ENCODE measurements at places on chromosomes 6 and 20.

DNA sequence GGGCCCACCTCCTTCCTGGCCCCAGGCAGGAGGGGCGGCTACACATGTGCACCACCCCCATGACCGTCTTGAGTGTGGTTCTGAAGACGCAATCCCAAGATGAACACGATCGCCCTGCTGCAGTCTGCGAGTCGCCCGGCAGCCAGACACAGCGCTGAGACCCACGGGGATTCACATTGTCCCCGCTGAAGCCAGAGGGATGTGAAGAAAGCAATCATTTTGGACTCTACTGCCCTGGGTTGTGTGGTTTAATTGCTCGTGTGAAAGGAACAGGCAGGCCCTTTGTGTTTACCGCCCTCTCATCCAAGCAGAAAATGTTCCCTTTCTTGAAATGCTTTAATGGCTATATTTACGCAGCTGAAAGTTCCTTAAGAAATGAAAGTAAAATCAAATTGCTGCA is 279.5 kb downstream of the TAF4 start:
- no peak for DNase-seq

- DNase-seq: no peak
Measured at GRCh38 chr6:144593392-144593791, 308.3 kb downstream of the UTRN start.

DNA sequence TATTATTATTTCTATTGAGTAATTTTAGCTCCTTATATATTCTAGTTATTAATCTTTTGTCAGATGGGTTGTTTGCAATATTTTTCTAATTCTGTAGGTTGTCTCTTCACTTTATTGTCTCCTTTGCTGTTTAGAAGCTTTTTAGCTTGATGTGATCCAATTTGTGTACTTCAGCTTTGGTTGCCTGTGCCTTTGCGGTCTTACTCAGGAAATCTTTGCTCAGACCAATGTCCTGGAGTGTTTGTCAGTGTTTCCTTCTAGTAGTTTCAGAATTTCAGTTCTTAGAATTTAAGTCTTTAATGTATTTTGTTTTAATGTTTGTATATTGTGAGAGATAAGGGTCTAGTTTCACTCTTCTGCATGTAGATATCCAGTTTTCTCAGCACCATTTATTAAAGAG is 916.0 kb upstream of the EYS start:
- DNase-seq: no peak

DNA sequence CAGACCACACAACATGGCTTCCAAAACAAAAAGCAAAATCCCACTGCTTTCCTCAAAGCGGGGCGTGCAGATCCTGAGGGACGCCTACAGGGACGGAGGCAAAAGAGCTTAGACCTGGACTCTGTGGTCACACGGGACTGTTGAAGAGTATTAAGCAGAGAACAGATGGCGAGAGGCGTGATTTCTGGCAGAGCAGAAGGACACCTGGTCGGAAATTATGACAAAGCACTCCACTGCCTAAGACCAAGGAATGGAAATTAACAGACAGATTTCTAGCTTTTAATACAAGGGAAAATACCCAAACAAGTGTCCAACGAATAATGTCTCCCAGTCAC is 15.4 kb downstream of the CST7 start:
- no peak for DNase-seq

- no peak for DNase-seq
Measured at GRCh38 chr6:162404951-162405350, 322.6 kb downstream of the PRKN start.

DNA sequence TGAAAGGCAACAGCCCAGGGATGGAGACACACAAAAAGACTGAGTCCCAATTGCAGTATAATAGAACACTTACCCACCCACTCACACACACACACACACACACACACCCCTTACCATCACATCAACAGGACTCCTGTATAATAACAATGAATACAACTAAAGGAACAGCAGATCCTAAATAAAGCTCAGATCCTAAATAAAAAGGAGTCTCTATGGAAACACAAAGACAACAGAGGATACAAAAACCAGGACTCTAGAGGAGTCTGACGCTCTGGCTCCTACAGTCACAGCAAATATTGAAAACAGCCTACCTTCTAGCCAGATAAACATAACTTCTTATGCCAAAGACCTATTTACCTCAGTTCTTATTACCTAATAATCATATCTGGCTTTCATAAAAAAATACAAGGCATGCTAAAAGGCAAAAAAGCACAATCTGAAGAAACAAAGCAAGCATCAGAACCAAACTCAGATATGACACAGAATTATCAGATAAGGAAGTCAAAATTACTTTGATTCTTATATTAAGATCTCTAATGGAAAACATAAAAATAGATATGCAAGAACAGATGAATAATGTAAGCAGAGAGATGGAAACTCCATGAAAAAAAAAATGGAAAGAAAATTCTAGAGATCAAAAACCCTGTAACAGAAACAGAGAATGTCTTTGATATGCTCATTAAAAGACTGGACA is 134.9 kb downstream of the MMUT start:
- no peak for DNase-seq

- DNase-seq: no peak
Measured at GRCh38 chr6:14703586-14703985, 542.3 kb upstream of the JARID2 start.

- no peak for DNase-seq
Measured at GRCh38 chr20:31666258-31667042, 28.7 kb downstream of the COX4I2 start.

GRCh38 chr6:42637681-42638080 is 73.9 kb downstream of the UBR2 start:
- DNase-seq: no peak

GRCh38 chr6:45783716-45784115 is 231.9 kb downstream of the CLIC5 start:
- peak; percentile 66 for DNase-seq

GRCh38 chr6:46453741-46454316 is 37.4 kb downstream of the RCAN2 start:
- DNase-seq: no peak

DNA sequence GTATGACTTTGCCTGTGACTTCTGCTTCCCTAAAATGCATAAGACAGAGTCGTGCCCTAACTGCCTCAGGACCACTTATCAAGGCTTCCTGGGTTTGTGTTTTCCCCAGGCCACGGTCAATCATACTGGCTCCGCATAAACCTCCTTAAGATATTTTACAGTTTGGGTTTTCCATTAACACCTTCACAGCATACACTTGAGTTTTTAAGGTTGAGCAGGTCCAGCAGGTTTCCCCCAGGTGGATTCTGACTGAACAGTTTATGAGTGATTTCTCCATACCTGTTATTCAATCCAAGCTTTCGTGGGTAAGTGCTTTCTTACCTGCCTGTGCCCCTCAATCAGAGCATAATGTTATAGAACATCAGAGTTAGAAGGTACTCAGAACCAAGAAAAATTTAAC is 39.3 kb downstream of the NINL start:
- no peak for DNase-seq

- peak; percentile 72 for DNase-seq
Measured at GRCh38 chr20:2521369-2522305, 12.9 kb upstream of the ZNF343 start.

DNA sequence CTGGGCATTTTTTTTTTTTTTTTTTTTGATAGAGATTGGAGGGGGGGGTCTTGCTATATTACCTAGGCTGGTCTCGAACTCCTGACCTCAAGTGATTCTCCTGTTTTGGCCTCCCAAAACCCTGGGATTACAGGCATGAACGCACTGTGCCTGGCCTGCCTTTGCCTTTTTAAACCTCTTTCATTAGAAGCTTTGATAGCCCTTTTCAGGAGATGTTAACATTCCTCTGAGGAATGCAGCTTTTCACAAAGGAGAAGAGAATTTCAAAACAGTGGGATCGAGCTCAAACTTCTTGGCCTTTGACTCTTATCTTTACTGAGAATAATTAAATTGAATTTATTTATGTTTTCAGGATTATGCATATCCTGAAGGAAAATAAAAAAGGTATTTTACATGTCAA is 31.3 kb downstream of the SLC26A8 start:
- DNase-seq: no peak

GRCh38 chr6:34324738-34325444 is 67.6 kb downstream of the NUDT3 start:
- DNase-seq: peak; percentile 86

DNA sequence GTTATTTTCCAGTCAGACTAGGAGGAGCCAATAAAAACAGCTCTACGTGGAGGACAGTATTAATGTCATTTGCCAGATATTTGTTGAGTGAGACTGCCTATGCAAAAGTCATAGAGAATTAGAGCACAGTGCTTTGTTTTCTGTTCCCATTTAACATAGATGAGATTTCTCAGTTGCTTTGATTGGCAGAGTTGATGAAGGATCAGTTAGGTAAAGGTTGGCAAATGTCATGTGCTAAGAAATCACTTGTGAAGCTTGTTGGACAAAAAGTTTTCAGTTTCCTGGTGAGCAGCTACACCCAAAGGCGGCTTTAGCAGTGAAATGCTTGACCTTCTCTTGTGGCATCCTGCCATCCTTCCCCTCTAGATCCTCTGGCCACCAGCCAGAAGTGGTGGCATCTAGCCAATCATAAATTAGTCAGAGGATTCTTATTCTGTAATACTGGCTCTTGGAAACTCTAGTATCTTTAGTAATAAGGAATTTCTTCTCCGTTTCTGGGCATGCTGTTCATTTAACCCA is 37.0 kb downstream of the BCKDHB start:
- DNase-seq: no peak

- no peak for DNase-seq
Measured at GRCh38 chr20:20060234-20060998, 8.1 kb downstream of the CFAP61 start.

DNA sequence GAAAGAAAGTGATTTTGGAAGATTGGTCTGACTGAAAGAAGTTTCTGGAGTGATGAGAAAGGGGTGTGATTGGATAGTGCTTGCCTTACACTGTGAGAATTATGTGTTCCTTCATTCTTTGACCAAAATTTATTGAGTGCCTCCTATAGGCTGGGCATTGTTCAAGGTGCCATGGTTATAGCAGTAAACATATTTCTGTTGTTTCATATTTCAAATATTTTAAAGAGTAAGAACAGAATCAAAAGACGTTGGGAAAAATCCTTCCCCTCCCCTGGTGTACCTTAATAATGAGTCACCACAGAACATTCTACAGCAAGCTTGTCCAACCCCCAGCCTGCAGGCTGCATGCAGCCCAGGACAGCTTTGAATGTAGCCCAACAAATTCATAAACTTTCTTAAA is 78.6 kb downstream of the GCLC start:
- DNase-seq: no peak

DNA sequence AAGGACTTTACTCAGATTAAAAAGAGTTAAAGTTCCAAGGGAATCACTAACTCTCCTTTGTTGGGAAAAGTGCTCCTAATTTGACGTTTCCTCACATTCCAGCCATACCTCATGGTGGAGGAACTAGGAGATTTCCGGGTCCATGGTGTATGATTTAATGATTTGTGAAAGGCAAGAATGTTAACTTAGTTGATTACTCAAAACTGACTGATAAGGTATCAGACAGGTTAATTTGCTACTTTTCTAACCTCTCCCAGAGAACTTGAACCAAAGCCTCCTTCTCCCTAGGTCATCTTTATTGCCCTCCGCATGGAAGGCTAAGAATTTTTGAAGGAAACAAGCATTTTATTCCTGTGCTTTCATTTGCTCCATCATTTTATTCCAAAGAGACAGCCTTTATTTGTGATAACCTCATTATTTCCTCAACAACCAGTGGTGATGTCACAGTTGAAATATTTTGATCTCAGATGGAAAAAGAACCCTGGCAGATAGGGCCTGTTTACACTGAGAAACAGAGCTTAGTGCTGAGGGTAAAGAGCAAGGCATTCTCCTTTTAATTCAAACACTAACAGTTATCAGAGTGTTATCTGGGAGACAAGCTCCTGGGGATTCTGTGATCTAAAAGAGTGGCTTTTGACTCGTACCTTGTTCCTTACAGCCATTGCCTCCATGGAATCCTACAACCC is 57.4 kb upstream of the BMP2 start:
- DNase-seq: no peak

GRCh38 chr20:32667027-32667426 is 6.7 kb downstream of the C20orf203 start:
- DNase-seq: no peak

DNA sequence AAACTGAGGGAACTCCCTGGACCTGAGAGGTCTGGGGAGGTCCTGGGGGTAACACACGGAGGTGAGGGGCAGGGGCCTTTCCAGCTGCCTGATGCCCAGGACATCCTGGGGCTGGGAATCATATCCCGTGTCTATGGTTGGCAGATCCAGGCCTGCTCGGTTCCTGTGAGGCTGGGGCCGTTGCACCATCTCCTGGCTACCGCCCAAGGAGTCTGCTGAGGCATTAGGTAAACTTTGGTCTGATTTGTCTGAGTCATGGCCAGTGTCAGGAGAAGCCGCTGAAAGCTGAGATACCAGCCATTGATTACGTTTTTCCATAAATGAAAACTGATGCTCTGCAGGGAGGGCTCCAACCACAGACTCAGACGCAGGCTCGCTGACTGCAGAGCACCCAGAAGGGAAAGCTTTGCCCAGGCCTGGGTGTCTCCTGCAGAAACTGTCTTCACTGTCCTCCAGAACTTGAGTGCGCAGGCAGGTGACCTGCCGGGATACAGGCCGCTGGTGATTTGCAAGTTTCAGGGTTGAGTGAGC is 14.2 kb downstream of the TRAF3IP2 start:
- DNase-seq: peak; percentile 98

- DNase-seq: no peak
Measured at GRCh38 chr6:111951497-111952085, 78.3 kb upstream of the FYN start.

- DNase-seq: no peak
Measured at GRCh38 chr6:41558033-41558807, 12.0 kb downstream of the FOXP4 start.

DNA sequence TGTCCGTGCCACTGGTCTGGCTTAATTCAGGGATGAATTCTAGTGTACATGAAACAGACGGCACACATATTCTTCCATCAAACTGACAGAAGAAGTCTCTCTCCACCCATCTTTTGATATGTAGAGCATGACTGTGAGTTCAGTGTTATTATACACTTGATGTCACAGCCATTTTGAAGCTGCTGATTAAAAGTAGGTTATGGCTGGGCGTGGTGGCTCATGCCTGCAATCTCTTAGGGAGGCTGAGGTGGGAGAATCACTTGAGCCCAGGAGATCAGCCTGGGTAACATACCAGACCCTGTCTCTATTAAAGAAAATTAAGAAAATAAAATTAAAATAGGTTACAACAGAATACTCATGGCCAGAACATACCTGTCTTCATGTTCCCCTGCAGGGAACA is 20.7 kb downstream of the C6orf15 start:
- DNase-seq: no peak

DNA sequence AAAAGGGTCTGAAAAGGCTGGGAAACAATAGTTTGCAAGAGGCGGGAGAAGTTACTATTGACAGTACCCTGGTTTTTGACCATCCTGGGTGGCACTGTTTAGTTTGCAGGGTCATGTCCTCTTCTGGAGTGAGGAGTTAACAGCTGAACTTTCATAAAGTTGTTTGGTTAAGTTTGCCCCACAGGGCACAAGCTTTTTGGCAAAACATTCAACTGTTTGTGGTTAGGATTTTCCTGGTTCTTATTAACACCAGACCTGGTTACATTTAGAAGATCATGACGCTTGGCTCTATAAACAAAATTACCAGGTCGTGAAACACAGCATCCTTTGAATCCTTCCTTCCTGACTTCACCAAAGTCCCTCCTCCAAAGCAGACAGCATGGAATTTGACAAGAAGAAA is 106.1 kb downstream of the RIN2 start:
- no peak for DNase-seq

GRCh38 chr6:37699138-37699766 is 1.6 kb upstream of the MDGA1 start:
- no peak for DNase-seq

- no peak for DNase-seq
Measured at GRCh38 chr6:149332602-149333265, 15.2 kb downstream of the TAB2 start.

All from esophagus muscularis mucosa (tissue), 4 donors.